ENCODE measurements at places on chromosomes 5 and 9. TPM values are rescaled to one million over a fixed set of nuclear protein-coding genes. Genes with fewer than 3 reads are reported as not detected.

Gene PAEP
- not detected for total RNA-seq

Gene CDH10
- total RNA-seq = 8.9 TPM

- DNase-seq = no peak
- no peaks in the 10 kb centered on the region for H3K36me3 ChIP-seq
- no peak overlapping the region for H3K4me3 ChIP-seq
- H3K27ac ChIP-seq = peak overlapping the region; percentile 90
- H3K4me1 ChIP-seq = peaks cover 6% of the 10 kb centered on the region
- H3K27me3 ChIP-seq = no peaks in the 10 kb centered on the region
These were observed 1.1 kb upstream of the GRPEL2 start for GRCh38 chr5:149344151-149344550.

DNA sequence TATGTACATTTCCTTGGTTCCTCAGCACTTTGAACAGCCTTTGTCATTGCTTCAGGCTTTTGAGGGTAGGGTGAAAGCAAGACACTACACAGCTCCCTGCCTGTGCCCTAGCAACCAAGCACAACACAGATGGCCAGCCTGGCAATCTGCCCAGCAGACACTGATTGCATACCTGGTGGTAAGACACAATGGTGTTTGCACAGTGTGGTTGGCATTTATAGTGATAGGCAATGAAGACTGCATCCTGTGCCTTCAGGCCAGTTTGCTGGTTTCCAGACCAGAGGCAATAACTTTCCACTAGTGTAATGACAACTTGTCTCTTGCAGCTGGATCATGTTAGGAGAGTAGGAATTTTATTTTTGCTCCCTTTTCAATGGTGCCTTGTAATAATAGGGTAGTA lies 144.5 kb upstream of the TNC start:
- no peak overlapping the region for H3K4me3 ChIP-seq
- peak; percentile 77 for DNase-seq
- H3K36me3 ChIP-seq = no peaks in the 10 kb centered on the region
- peak overlapping the region; percentile 46 for H3K27ac ChIP-seq
- H3K4me1 ChIP-seq = no peaks in the 10 kb centered on the region

DNA sequence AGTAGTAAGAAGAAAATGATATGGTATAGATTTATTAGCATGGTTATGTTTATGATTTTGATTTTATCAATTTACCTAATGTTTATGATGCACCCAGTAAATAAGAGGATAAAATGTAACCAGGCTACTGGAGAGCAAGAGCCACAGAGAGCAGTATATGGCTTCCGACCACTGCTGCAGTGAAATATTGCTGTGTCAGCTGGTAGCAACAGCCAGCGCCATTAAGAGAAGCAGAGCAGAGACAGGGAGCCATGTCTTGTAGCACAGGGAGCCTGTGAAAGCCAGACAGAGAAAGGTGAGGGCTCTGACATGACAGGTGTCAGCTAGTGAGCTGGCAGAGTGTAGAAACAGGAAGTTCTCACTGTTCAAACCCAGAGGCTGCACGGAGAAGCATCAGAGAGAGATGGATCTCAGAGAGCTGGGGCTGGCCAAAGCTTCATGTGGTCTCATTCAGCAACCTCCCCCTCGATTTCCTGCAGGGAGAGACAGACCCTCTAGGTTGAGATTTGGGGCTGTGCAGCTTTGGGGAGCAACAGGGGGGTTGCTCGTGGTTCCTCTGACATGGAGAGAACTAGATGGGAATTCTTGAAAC lies 202.1 kb downstream of the MED10 start:
- no peak overlapping the region for H3K27ac ChIP-seq
- no peaks in the 10 kb centered on the region for H3K27me3 ChIP-seq
- no peak for DNase-seq
- no peaks in the 10 kb centered on the region for H3K36me3 ChIP-seq
- H3K4me1 ChIP-seq = no peaks in the 10 kb centered on the region

GRCh38 chr5:2335125-2335732 lies 416.2 kb downstream of the IRX2 start:
- no peaks in the 10 kb centered on the region for H3K27me3 ChIP-seq
- H3K4me3 ChIP-seq = no peak overlapping the region
- DNase-seq = no peak
- no peak overlapping the region for H3K27ac ChIP-seq
- no peaks in the 10 kb centered on the region for H3K4me1 ChIP-seq
- H3K36me3 ChIP-seq = no peaks in the 10 kb centered on the region

Gene PAPPA
- total RNA-seq = 8.9 TPM

DNA sequence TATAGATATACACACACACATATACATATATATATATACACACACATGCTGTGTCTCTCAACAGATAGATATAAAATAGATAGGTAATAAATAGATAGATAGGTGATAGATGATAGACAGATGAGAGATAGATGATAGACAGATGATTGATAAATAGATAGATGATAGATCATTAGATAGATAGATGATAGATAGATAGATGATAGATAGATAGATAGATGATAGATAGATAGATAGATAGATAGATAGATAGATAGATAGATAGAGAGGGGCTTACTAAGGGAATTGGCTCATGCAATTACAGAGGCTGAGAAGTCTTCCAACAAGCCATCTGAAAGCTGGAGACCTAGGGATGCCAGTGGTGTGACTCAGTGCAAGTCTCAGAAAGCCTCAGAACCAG lies 394.5 kb downstream of the ICE1 start:
- H3K27ac ChIP-seq = no peak overlapping the region
- no peaks in the 10 kb centered on the region for H3K4me1 ChIP-seq
- DNase-seq = no peak
- H3K4me3 ChIP-seq = no peak overlapping the region

GRCh38 chr5:67880876-67881275 lies 334.7 kb upstream of the PIK3R1 start:
- H3K27me3 ChIP-seq = no peaks in the 10 kb centered on the region
- peak overlapping the region; percentile 81 for H3K27ac ChIP-seq
- no peak overlapping the region for H3K4me3 ChIP-seq
- no peak for DNase-seq

DNA sequence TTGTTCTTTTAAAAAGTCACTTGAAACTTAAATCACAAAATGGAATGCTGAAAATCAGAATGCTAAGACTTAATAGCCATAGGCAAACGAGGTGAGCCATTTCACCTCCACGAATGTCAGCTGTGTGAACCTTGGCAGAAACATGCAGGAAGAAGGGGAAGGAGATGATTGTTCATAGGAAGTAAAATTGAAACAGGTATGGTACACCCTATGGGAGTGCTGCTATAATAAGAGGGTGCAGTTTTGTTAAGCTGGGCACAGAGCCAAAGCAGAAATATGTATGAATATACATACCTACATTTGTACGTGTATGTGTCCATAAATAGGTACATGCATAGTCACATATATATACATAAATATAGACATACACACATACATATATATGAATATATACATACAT lies 51.0 kb upstream of the SPINK5 start:
- no peak overlapping the region for H3K27ac ChIP-seq
- no peak overlapping the region for H3K4me3 ChIP-seq
- H3K36me3 ChIP-seq = no peaks in the 10 kb centered on the region
- no peaks in the 10 kb centered on the region for H3K4me1 ChIP-seq
- DNase-seq = no peak

- H3K4me1 ChIP-seq = no peaks in the 10 kb centered on the region
- H3K27ac ChIP-seq = no peak overlapping the region
- DNase-seq = no peak
- H3K4me3 ChIP-seq = no peak overlapping the region
These were observed 159.1 kb downstream of the LURAP1L start for GRCh38 chr9:12933957-12934356.

GRCh38 chr9:9817176-9817575 lies 795.6 kb downstream of the PTPRD start:
- H3K27me3 ChIP-seq = no peaks in the 10 kb centered on the region
- H3K36me3 ChIP-seq = no peaks in the 10 kb centered on the region
- H3K4me3 ChIP-seq = no peak overlapping the region
- no peak for DNase-seq

GRCh38 chr5:136155761-136156160 lies 23.1 kb downstream of the SMAD5 start:
- H3K36me3 ChIP-seq = no peaks in the 10 kb centered on the region
- no peaks in the 10 kb centered on the region for H3K4me1 ChIP-seq
- H3K27ac ChIP-seq = no peak overlapping the region

- DNase-seq = no peak
- H3K36me3 ChIP-seq = no peaks in the 10 kb centered on the region
- H3K27me3 ChIP-seq = peaks cover 10% of the 10 kb centered on the region
- H3K4me1 ChIP-seq = no peaks in the 10 kb centered on the region
- no peak overlapping the region for H3K4me3 ChIP-seq
- no peak overlapping the region for H3K27ac ChIP-seq
These were observed 83.4 kb downstream of the MEGF10 start for GRCh38 chr5:127373858-127374491.

DNA sequence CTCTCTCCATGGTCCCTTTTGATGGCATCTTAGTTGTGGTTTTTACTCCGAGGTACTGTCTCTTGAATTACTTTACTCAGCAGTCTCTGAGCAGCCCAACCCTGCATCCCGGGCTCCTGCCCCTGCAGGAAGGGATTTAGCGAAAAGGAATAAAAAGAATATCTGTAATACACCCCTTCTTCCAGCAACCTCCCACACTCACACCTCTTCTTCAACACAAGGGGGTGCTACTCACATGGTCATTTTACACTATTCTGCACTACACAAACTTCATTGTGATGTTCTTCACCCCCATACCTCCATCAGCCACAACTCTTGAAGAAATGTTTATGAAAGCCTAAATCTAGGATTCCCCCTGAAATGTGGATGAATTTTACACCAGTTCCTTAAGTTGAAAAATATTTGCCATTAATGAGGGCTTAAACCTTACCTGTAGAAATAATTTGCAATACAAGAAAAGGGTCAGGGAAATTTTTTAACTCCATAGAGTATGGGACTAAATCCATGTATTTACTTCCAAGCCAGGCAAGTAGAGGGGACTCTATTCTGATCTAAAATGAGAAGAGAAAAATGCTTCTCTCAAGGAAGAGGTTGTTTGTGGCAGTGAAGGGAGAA lies 26.0 kb downstream of the TPD52L3 start:
- H3K4me3 ChIP-seq = no peak overlapping the region
- H3K27ac ChIP-seq = no peak overlapping the region
- H3K4me1 ChIP-seq = peaks cover 3% of the 10 kb centered on the region
- H3K27me3 ChIP-seq = no peaks in the 10 kb centered on the region

GRCh38 chr9:3585606-3586005 lies 59.8 kb upstream of the RFX3 start:
- H3K4me3 ChIP-seq = no peak overlapping the region
- DNase-seq = no peak
- no peak overlapping the region for H3K27ac ChIP-seq
- no peaks in the 10 kb centered on the region for H3K4me1 ChIP-seq
- no peaks in the 10 kb centered on the region for H3K36me3 ChIP-seq
